Neural crest cell (in vitro differentiated cells): ENCODE measurements at places on chromosomes 7 and 10.

- no peak for DNase-seq
These were observed 315.3 kb downstream of the PTEN start for GRCh38 chr10:88178758-88179157.

DNA sequence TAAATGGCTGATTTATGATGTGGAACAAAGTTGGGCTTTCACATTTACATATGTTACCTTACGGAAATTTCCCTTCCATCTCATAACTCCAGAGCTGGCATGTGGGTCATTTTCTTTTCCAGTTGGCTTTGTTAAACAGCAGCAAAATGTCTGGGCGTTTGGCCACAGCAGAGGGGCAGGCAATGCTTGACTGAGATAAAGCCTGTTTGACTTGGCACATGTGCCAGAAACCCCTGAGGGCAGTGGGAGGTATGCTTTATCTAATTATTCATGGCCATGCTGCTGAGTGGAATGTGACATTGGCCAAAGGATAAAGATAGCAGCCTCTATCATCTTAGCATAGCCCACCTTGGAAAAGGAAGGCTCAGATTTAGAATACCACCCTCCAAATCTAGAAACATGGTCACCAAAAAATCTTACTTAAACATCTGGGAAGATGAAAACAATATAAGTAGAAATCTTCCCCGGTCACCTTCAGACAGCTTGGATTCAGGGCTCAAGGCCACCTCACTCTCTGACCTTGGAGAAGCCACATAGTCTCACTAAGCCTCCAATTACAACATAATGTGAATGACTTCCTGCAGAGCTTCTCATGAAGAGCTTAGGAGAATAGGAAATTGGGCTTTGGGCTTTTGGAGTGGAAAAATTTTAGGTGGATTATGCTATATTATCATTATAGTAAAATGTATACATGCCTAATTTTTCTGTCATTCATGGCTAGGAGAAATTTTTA, 101.5 kb downstream of the GRM3 start:
- no peak for DNase-seq

GRCh38 chr10:119535305-119535704, 7.2 kb downstream of the RGS10 start:
- DNase-seq, result no peak

DNA sequence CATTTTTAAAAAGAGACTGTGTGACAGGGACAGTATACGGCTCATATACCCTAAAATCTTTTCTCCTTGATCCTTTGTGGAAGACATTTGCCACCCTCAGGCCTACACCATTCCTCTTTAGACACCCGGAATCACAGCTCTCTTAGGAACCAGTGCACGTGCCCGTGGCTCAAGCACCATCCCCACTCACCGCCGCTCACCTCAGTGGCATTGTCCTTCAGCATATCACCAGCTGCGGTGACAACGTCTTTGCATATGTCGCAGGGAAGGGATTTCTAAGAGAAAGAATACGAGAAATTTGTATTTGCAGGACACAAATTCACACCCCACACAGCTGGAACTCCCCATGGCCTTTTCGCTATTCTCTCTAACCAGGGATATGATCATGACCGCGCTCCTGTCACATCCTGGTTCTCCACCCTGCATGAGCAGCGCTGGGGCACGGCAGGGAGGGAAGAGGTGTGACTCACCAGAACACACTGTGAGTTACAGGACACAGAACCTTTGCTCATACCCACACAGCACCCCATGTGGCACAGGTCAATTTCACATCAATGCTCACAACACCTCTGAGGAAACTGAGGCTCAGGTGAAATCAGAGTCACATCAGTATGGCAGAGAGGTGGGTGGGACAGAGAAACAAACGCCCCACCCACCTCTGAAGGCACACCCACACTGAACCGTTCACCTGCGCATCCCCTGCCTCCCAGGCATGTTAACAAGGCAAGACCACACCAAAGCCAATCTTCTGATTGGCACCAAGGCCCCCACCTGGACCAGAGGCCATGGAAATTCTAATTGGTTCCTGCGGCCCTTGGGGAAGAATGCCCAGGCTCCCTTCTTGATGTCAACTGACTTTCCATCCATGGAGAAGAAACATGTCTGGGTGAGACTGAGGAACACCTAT, 19.2 kb downstream of the PSAP start:
- DNase-seq, result no peak

DNA sequence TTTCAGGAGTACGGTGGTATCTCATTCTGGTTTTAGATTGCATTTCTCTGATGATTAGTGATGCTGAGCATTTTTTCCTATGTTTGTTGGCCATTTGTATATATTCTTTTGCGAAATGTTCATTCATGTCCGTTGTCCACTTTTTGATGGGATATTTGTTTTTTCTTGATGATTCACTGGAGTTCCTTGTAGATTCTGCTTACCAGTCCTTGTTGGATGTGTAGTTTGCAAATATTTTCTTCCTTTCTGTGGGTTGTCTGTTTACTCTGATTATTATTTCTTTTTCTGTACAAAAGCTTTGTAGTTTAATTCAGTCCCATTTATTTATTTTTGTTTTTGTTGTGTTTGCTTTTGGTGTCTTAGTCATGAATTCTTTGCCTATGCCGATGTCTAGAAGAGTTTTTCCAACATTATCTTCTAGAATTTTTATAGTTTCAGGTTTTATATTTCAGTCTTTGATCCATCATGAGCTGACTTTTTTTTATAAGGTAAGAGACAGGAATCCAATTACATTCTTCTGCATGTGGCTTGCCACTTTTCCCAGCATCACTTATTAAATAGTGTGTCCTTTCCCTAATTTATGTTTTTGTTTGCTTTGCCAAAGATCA, 320.5 kb downstream of the MAGI2 start:
- DNase-seq, result no peak

DNA sequence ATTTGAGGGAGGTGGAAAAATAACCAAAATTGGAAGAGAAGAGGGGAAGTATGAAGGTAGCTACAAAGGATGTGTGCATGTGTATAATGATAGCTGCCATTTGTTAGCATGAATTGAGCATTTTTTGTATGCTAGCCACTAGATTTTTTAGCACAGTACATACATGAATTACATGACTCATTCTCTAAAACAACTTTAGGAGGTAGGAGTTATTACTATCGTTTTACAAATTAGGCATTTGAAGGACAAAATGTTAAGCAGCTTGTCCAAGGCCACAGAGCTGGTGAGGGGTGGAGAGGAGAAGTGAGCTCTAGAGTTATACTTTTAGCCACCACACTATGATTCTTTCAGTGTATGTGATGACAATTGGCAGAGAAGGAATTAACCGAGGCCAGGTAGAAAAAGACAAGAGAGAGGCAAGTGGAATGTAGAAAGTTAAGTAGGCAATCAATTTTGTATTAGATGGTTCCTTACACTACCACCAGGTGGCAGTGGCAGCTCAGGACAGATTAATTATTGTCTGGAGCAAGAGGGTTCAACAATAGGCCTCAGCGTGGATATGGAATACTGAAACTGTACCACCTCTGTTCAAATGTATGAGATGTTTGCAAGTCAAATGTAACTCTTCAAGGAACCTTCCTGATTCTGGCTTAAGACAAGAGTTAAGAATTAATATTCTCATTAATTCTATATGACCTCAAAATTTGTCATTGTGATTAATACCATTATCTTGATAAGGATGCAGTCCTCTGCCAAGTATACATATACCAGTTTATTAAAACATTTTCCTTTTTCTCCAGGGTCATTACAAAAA, 128.0 kb downstream of the MBL2 start:
- DNase-seq, result peak; percentile 50

GRCh38 chr7:132666071-132666773, 90.0 kb upstream of the PLXNA4 start:
- DNase-seq, result no peak
